ENCODE measurements at places on chromosomes 7 and 10.

DNA sequence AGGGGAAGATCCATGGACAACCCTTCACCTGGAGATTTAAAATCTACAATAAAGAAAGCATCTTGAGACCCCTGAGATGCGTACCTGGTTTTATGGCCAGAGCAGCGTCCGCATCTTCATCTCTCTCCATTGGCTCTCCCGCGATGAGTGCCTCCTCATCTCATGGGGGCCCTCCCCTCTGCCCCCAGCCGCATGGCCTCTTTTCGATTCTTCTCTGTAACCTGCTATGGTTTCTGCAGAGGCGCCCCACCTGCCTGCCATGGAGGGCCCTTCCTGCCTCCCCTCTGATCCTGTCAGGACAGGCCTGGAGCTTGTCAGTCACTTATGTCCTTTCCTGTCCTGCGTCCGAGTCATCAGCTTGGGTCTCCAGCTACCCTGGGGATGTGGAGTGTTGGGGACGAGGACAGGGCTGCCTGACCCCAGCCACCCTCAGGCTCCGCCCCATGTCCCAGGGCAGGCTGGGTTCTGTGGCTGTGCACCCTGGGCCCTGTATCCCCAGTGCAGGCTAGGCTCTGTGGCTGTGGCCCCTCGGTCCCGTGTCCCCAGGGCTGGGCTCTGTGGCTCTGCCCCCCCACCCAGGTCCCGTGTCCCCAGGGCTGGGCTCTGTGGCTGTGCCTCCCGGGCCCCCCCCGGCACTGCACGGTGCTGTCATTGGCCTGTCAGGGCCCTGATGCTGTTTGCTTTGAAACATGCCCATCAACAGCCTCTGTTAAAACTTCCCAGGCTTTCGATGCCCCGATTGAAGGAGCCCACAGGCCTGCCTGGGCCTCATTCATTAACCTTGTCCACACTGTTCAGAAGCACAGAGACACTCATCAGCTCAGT, 99.8 kb downstream of the WDR37 start:
- no peak for DNase-seq

GRCh38 chr10:29957907-29958331, 101.5 kb downstream of the JCAD start:
- no peak for DNase-seq

- no peak for DNase-seq
Measured at GRCh38 chr10:125137601-125138438, 22.5 kb downstream of the CTBP2 start.

DNA sequence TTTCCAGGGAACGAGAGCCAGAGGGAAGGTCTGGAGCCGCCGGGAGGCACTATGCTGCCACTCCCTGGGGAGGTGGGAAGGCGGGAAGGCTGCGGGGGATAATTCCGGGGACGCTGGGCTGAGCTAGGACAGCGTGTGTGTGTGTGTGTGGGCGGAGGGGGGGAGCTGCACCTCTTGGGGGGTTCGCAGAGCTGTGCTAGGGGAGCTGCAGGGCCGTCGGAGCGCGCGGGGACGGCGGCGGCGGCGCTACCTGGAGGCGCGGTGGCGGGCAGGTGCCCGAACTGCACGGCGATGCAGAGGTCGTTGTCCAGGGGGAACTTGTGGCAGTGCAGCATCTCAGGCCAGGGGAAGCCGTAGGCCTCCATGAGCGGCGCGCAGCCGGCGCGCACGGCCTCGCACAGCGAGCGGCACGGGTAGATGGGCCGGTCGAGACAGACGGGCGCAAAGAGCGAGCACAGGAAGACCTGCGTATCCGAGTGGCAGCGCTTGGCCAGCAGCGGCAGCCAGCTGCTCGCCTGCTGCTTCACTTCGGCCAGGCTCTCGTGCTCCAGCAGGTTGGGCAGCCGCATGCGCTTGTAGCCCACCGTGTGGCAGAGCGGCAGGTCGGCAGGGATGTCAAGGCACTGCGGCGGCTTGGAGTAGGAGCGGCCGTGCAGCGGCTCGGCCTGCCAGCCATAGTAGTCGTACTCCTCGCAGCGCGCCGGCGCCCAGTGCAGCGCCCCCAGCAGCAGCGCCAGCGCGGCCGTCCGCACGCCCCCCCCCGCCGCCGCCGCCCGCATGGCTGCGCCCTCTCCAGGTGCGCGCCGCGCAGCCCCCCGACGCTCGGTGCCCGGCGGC, 526 bp downstream of the SFRP5 start:
- DNase-seq, result no peak

DNA sequence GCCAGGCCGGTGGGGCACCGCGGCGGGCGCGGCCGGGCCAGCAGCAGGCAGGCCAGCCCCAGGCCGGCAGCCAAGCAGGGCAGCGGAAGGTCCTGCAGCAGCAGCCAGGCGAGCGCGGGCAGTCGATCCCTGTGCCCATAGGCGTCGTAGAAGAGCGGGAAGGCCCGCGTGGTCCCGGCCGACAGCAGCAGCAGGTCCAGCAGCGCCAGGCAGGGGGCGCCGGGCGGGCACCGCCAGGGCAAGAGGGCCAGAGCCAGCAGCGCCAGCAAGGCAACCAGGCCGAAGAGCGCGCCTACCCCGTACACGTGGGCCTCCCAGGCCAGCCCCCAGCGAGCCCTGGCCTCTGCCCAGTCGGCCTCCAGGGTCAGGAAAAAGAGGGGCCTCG, 8.4 kb upstream of the RBM28 start:
- DNase-seq, result no peak

DNA sequence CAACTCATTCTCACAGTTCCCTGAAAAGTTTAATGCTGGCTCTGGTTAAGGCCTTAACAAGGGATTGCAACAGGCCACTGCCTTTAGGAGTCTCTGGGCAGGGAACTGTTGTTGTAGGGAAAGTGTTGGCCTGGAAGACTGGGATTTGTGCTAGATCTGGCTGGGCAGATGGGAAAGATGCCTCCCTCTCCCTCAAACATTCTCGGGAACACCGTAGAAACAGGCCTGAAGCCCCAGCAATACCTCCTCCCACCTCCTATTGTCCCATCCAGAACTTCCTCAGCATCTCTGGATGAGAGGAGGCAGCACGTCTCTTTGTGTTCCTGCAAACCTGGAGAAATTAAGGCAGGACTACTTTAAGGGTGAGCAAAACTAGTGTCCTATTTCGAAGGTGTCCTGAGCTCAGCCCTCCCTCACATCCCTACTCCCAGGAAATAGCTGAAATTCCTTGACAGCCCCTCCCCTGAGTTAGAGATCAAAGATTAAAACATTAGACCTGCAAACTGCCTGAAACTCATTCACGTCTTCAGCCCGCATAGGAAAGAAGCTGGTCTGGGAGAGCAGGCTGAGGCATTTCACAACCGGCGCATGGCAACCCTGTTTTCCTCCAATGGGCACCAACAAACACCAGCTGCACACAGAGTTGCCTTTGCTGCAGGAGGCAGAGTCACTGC, 10.9 kb upstream of the MAP3K8 start:
- no peak for DNase-seq

DNA sequence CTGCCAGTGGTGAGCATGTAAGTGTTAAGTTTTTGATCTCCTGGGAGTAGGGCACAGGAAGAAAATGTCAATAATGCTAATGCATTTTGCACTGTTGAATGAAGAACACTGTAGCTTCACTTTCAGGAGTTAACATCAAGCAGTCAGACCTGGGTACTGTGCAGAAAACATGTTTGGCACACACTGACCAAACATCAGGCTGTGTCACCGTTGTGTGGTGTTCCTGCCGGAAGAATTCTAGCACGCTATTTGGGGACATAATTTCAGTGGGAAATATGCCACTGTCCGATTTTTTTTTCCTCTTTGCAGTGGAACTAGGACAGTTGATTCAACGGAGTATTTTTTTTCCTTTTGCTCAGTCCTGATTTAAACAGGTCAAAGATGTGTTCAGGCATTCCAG, 24.4 kb upstream of the ABCB5 start:
- DNase-seq, result no peak

GRCh38 chr7:723541-723940, 3.0 kb upstream of the DNAAF5 start:
- DNase-seq, result no peak

GRCh38 chr7:101108330-101108857, 18.5 kb upstream of the SERPINE1 start:
- DNase-seq, result no peak

DNA sequence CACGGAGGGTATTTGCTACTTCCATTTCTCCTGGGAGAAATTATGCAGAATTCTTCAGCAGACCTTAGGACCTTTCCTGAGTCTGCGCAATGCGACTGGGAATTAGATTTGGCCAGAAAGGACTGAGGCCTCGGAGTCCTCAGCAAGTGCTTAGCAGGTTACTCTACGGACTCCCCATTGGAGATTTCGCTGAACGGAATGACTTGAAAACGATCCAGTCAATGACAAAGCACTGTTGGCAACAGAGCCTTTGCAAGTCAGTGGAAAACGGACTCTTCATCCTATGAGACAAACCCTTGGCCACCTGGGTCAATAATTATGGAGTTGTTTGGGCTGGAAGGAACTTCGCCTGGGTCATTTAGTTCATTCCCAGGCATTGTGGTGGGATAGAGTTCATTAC, 107.4 kb downstream of the FAM204A start:
- no peak for DNase-seq

DNA sequence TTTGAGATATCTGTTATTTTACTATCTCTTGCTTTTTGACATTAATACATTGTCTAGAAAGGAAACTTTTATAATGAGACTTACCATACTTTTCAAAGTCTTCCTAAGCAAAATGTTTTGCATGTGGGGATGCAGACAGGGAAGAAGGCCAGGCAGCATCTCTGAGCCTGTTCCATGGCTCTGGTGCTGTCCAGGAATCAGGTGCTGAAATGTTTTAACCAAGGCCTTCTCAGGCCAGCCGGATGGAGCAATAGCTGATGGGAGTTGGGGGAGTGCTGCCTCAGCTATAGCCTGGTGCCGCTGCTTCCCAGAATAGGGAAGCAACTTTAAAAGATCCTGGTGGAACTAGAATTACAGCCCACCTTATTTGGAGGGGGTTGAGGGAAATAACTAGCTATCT, 38.5 kb downstream of the CRTAC1 start:
- no peak for DNase-seq

DNA sequence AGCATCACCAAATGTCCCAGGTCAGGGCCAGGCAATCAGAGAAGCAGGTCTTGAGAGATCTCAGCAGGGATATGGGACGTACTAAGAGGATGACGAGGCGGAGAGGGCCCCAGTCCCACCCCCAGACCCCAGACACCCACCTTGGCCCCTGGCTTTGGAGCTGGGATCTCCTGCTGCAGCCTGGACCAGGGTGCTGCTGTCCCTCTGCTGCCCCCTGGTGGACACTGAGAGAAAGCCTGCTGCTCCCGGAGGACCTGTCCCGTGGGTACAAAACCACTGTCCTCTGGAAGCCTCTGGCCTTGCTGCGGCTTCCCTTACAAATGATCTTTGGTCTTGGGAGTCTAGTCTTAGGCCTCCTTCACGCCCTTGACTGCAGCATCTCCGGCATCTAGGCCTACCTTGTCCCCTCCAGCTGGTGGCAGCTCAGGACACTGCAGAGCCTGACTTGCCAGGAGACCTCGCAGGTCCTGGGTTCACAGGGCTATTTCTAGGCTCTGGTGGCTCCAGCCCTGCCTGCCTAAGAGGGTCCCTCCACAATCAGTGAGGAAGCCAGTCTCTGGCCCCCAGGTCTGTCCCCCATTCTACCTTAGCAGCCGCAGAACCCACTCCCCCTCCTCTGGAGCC, 97.1 kb downstream of the RGS10 start:
- peak; percentile 79 for DNase-seq

DNA sequence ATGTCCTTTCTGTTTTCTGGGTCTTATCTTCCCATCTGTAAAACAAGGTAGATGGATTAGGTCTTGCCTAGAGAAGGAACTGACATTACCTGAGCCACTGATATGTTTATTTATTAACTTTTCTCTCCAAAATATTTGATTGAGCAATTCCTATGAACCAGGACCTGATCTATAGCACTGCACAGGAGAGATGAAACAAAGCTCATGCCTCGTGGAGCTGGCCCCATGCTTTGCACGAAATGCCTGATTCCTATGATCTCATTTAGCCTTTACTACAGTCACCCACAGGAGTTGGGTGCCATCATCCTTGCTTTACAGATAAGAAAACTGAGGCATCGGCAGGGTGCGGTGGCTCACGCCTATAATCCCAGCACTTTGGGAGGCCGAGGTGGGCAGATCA, 48.2 kb upstream of the ZMIZ1 start:
- no peak for DNase-seq

GRCh38 chr7:33886149-33886623, 19.2 kb upstream of the BMPER start:
- DNase-seq, result no peak

GRCh38 chr10:122333037-122333436, 41.5 kb upstream of the PLEKHA1 start:
- no peak for DNase-seq

DNA sequence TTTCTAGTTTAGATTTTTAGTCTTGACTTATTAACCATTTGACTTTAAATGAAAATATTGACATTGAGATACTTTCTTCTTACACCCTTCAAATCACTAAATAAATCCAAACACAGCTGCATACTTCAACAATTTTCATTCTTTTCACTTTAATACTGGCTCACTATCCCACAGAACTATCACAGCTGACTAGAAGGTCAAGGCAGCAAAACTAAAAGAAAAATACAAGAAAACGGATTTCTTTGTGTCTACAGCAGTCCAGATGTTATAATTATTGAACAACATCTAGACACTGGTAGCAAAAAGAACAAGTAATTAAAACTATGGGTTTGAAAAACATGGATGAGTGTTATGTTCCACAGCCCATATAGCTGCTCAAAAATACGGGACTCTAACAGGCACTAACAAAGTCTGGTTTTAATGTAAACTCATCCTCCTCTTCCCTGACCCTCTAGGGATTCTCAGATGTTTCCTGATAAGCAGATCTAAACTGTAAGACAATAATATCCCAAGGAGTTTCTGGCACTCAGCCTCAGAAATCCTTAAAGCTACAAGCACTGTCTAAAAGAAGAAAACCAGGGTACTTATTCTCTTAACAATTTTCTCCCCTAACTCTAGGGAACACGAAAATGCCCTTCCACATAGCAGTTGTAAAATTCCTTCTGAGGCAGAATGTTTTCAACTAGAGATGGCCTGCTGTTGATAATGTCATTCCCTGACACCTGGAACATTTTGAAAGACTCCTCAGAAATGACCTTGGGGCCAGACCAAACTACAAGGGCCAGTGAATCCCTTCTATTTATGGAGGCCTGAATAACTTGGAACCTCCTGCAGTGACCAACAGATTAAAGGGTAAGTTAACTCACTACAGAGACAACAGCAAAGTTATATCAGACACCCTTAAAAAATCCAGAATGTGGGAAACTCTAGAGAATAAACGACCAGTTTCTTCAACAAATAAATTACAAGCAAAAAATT, 12.8 kb downstream of the DNMBP start:
- DNase-seq, result no peak

GRCh38 chr7:7335215-7335614, 152.9 kb downstream of the C1GALT1 start:
- DNase-seq, result no peak

- no peak for DNase-seq
Measured at GRCh38 chr10:102245932-102246251, 560 bp downstream of the GBF1 start.

Measured in activated CD8-positive, alpha-beta memory T cell treated with anti-CD3 and anti-CD28 coated beads for 1 hour (primary cell).